ENCODE measurements at places on chromosomes 1 and 21.

GRCh38 chr1:50995651-50996050, 25.6 kb downstream of the CDKN2C start:
- no peak for ATAC-seq

DNA sequence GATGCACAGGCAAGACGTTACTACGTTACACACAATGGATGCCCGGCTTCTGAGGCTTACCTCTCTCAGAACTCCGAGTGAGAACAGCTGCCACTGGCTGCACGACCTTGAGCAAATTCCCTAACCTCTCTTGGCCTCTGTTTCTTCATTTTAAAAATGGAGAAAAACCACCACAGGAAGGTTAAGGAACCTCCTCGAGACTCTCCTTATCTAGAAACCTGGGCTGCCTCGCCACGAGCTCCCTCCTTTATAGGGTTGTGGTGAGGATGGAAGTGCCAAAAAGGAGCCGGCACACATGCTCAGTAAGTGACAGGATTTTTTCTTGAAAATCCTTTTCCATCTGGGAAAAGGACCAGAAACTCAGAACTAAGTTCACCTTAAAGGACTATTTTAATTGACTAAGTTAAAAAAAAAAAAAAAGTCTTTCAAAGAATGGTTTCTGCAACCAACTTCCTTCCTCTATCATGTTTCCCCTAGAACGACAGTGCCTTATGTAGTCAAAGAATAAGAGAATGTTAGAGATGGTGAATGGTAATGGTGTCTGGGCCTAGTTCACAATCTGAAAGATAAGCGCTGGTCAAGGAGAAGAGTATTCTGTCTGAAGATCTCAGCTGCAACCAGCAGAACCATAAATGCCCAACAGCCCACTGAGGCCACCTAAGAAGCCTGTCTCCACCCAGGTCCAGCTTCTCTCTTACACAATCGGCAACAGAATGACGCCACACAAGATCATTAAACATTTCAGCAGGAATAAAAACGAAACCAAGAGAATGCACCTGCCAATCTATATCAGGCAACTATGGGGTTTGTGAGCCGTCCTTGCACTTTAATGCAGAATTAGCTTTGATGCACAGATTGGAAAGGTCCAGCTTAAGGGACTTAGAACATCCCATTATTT, 64.9 kb downstream of the SLC45A1 start:
- ATAC-seq: peak; percentile 27

- no peak for ATAC-seq
Observed at GRCh38 chr1:41101076-41101475, 79.6 kb upstream of the SLFNL1 start.

DNA sequence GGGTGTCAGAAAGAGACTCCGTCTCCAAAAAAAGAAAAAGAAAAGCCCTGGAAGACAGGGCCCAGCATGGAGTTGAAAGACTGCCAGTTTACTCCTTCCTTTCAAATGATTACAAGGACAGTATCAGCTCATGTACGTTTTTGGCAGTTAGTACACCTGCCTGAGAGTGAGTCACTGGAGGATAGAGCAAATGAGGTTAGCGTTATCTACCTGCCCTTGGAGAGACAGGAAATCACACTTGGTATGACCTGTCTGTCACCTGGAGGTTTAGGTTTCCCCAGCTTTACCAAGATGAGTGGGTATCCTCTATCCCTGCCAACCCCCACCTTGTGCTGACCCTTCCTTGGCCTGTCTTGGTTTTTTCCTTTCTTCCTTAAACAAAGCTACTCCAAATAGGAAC, 96.8 kb upstream of the BMP8A start:
- peak; percentile 44 for ATAC-seq

DNA sequence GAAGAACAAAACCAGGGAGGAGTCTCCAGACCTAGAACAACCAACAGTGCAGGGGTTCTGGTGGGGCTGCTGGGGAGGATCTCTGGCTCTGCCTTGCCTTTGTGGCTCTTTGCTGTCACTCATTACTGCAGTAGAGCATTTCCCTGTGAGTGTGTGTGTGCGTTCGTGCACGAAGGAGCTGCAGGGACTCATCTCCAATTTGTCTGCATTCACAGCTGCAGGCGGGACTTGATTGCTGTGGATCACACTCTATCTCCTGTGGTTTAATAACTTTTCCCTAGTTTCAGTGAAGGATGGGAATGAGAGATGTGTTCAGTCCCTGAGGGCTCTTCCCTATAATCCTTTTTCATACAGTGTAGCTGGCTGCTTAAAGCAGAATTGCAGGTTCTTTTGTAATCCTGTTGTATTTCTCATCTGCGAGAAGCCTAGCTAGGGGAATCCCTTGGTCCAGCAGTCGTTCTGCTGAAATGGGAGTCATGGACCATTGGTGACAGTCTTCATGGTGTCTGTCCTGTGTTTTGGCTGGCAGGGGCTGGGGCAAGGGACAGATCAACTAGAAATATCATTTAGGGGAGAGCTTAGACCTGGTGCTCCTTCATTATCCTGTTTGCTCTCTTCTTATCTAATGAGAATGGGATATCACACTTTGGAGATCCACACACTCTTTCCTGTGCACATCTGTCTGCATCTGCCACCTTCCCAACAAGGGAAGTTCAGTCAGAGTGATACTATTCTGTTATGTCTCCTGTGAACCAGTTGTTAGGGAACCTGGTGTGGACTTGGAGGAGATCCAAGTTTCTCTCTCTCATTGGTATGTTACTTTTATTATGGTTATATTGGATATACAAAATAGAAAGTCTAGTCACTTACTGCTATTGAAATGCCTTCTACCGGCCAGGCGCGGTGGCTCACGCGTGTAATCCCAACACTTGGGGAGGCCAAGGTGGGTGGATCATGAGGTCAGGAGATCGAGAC, 3.0 kb downstream of the PCP4L1 start:
- no peak for ATAC-seq

DNA sequence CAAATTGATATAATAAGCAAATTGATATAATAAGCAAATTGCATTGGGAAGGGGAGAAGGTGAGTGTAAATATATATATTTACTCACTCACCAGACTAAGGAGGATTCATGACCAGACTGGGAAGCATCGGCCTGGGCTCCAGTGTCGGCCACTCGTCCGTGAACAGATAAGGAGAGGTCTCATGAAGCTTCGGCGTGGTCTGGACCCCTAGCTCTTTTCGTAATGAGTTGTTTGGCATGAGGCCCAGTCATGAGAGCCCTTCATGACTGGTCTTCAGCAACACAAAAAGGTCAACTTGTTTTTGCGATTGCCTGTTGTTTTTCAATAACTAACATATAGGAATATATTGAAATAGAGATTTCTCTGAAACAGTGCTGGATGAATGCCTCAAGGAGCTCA, 222.9 kb upstream of the KCNK2 start:
- ATAC-seq: no peak

Data from activated T-helper 17 cell treated with anti-CD3 and anti-CD28 coated beads, Interleukin-2, amount 50 U/mL, for 72 hours (primary cell).